Activated T-cell treated with anti-CD3 and anti-CD28 coated beads, Interleukin-2, amount 50 U/mL, for 72 hours (primary cell): ENCODE measurements at places on chromosomes 6 and 20.

GRCh38 chr6:5112066-5112799 lies 27.1 kb downstream of the PPP1R3G start:
- no peak for DNase-seq

DNA sequence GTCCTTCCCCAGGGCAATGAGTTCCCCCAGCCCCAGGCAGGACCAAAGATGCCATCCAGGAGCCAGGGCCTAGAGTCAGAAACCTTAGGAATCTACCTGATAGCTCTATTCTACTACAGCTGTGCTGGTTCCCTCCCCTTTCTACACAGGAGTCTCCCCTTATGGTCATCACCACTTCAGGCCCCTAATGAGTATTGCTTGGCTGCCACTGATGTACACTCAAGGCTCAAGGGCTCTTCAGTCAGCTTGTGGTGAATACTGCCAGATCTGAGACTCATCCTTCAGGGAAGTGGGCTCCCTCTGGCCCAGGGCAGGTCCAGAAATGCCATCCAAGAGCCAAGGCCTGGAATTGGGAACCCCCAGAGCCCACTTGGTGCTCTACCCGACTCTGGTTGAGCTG lies 248.6 kb downstream of the ALDH8A1 start:
- no peak for DNase-seq

- no peak for DNase-seq
Observed at GRCh38 chr6:74941424-74941823, 264.4 kb downstream of the COL12A1 start.

GRCh38 chr6:38349795-38350194 lies 289.9 kb downstream of the BTBD9 start:
- DNase-seq: no peak

GRCh38 chr6:105035299-105035698 lies 78.4 kb downstream of the LIN28B start:
- no peak for DNase-seq

DNA sequence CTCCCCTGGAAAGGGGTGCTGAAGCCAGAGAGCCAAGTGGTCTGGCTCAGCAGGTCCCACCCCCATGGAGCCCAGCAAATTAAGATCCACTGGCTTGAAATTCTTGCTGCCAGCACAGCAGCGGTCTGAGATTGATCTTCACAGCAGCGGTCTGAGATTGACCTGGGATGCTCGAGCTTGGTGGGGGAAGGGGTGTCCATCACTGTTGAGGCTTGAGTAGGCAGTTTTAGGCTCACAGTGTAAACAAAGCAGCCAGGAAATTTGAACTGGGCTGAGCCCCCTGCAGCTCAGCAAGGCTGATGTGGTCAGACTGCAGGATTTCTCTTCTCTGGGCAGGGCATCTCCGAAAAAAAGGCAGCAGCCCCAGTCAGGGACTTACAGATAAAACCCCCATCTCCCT lies 41.3 kb upstream of the B3GAT2 start:
- DNase-seq: no peak

- no peak for DNase-seq
Observed at GRCh38 chr6:83976037-83976755, 57.4 kb upstream of the MRAP2 start.

- DNase-seq: no peak
Observed at GRCh38 chr6:157551041-157551832, 170.2 kb downstream of the ZDHHC14 start.

- DNase-seq: no peak
Observed at GRCh38 chr6:33692078-33692759, 19.3 kb downstream of the UQCC2 start.

GRCh38 chr20:45857882-45858216 lies 435 bp downstream of the ZSWIM3 start:
- peak; percentile 51 for DNase-seq

DNA sequence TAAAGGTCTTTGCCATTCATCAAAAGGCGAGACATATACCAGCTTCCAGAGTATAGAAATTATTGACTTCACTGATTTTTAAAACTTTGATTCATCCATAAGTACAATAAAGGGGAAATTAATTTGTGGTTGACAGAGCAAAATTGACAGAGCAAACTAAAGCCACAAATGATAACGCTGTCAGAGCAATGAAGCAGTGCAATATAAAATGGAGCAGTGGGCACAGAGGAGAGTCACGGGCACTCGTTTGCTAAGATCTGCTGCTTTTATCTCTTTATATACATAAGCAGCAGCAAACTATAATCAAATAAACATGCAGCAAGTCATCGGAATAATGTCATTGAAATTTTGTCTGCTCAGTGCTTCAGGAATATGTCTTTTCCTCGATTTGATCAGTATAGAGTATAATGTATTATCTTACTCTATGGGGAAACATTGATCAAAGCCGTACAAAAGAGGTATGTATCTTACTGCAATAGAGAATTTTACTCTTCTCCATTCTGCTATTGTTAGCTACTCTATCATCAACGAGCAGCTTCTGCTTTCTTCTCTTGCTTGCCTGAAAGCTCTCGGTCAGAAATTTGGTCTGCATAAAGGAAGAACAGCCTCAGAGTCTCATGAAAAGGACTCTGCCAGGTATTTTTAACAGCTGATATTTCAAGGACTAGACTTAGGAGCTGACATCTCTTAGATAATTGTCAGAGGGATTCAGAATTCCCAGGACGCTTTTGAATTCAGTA lies 546.0 kb upstream of the ARID1B start:
- no peak for DNase-seq

DNA sequence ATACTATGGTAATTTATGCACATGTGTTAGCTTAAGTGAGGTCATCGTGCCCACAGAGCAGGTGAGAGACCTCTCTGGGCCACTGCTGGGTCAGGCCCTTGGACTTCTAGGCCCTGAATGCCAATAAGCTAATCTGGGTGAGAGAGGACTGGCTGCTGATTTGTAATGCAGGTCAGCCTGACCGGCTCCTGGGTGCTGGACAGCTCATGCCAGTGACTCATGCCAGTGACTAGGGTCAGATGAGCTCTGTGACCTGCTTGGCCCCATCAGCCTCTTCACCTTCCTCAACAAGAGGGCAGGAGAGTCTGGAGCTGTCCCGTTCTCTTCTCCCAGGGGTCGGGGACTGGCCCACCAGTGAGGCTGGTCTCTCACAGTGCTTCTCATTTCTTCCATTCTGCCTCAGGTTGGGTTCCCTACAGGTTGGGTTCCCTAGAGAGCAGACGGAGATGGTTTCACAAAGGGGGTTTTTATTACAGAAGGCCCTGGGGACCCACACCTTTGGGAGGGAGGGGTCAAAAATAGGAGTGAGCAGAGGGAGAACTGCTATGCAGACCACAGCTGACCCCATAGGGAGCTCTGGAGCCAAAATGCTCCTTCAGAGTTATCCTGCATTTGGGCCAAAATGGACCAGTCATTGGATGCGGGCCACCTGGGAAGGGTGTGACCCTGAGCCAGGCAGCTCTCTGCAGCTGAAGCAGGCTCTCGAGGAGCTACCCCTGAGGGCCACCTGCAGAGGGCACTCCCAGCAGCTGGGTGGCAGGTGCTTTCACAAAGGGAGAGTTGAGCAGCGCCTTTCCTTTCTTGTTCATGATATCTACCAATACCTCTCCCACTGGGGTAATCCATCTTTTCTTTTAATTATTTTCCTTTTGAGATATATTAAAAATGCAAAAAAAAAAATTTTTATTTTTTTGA lies 2.2 kb upstream of the OXT start:
- DNase-seq: peak; percentile 37

DNA sequence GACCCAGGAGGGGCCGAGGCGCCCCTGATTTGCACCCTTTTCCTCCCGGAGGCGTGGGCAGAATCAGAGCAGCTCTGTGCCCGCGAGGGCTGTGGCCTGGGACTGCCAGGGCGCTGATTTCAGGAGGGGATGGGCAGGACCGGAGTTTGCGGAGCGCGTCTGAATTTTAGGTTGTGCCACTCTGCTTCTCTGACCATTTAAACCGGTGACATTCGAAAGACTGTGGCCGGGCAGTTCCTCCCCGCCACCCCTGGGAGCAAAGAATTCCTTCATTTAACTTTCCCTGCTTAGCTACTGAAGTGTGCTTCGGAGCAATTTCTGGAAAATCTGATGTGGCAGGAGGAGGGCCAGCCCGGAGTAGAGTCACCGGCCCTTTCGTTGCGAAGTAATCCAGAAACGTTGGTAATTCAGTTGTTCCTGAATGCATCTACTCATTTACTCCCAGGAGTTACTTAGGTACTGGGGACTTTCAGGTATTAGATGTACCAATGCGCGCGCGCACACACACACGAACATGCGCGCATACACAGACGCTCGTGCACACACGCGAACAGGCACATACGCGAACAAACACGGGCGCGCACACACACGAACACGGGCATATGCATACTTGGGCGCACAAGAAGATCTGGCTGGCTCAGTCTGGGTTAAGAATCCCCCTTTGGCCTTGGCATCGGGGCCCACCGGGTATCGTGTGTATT lies 568 bp downstream of the CCDC170 start:
- DNase-seq: peak; percentile 10

- peak; percentile 1 for DNase-seq
Observed at GRCh38 chr6:88013015-88013414, 34.6 kb upstream of the SPACA1 start.

DNA sequence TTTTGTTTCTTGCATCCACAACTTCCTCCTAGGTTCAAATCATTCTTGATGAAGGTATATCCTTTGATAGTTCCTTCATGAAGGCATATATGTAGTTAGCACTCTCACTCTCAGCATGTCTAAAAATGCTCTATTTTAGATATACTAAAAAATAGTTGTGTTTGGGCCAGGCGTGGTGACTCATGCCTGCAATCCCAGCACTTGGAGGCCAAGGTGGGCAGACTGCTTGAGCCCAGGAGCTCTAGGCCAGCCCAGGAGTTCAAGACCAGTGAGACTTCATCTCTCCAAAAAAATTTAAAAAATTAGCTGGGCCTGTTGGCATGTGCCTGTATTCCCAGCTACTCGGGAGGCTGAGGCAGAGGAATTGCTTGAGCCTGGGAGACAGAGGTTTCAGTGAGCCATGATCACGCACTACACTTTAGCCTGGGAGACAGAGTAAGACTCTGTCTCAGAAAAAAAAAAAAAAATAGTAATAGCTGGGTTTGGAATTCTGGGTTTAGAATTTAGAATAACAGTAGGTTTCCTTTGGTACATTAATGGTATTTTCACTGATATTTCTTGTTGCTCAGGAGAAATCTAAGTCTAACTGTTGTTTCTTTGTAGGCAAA lies 7.0 kb downstream of the SERAC1 start:
- DNase-seq: no peak

- DNase-seq: no peak
Observed at GRCh38 chr6:24125980-24126379, at the start of gene NRSN1. NRSN1 (plus strand) TSS chr6:24126215; CDS start chr6:24134328, 8,113 bp downstream.

DNA sequence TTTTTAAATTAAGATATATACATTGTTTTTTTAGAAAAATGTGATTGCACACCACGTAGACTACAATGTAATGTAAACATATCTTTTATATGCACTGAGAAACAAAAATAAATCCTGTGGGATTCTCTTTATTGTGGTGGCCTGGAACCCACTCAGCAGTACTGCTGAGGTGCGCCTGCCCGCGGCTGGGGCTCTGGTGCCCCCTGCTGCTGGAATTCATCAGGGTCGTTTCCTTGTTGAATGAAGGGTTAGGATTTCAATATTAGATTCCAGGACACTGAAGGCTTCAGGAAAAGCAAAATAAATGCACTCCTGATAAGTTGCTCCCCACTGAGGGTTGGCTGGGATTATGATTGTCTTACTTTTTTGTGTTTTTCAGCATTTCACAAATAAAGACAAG lies 175.8 kb upstream of the GGTLC1 start:
- DNase-seq: peak; percentile 27

GRCh38 chr20:51383891-51384510 lies 158.5 kb downstream of the NFATC2 start:
- DNase-seq: no peak

GRCh38 chr6:132811276-132811675 lies 3.1 kb upstream of the RPS12 start:
- DNase-seq: no peak

- no peak for DNase-seq
Observed at GRCh38 chr6:62284725-62285124, 1.3 kb downstream of the KHDRBS2 start.

DNA sequence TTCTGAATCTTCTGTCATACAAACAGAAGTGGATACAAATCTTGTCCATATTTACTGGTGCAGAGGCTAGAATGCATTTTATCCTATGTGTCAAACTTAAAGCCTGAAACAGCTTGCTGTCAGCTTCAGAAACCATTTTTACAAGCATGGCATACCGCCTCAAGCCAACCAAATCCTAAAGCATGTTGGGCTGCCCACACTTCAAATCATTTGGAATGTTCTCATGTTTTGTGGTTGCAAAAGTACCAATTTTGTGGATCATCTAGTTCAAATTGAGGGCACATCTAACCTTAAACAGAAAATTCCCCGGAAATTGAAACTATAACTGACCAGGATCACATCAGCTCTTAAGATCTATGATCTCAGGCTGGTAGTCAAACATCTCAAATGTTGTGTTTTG lies 3.2 kb downstream of the GPR63 start:
- no peak for DNase-seq

DNA sequence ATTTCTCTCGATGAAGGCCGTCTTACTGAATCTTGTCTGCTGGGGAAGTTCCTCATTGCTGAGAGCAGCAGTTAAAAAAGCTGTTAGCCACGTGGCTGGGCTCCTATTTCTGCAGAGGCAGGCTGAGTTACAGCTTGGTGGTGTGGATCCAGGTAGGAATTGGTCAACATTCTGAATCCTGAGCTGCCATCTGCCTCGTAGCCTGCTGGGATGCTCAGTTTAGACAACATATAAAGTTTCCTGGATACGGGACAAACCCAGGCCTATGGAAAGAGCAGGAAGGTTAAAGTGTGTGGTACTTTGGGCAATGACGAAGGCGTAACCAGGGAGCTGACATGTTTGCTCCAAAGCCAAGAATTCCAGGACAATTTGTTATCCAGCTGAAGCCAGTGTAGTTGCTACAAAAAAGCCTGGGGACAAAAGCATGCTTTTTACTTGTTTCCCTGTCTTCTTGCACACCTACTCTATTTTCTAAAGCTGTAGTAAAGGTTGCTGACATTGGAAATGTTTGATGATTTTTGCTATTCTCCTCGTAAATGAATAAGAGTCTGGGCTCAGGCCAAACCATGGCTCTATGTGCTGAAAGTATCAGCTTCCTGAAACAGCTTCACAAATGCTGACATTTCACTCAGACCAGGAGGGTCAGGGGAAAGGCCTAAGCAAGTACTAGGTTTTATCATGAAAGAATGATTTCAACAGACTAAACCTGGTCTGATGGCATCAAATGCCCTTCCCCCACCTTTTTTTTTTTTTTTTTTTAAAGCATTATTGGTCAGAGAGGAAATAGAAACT lies 12.4 kb upstream of the MYLK2 start:
- DNase-seq: no peak

GRCh38 chr6:44192428-44193041 lies 24.2 kb upstream of the MYMX start:
- no peak for DNase-seq

DNA sequence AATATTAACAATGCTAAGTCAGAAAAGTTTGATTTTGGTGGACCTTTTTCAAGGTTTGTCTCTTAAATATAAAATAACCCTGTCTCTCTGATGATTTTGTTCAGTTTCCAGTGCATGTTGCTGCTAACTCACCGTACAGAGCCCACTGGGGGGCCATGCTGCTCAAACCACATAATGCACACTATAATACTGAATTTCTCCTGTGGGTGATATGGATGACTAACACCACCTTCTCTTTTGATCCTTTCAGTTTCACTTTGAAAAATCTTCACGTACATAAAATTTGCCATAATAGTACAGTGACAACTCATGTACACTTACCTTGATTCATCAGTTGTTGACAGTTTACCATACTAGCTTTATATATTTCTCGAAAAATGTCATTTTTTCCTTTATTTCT lies 506.6 kb upstream of the MAN1A1 start:
- DNase-seq: peak; percentile 22

- DNase-seq: no peak
Observed at GRCh38 chr6:146803601-146804000, 204.8 kb downstream of the ADGB start.
